ENCODE measurements at places on chromosomes 7 and 10.

DNA sequence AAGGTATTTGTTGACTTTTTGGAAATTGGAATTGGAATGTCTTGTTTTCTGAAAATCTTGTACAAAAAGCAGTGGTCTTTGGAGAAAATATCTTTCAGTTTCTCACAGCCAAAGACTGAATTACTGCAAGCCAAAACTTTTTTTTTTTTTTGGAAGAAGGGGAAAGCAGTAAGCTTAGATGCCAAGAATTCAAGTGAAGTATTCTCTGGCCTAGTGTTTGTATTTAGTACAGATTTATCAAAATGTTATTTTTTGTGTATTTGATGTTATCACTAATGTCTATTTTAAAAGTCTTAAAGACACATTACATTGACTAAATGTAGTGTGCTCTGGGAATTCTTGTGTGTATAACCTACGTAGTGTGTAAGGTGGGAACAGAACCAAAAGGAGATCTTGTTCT, 6.2 kb downstream of the TET1 start:
- DNase-seq = no peak

DNA sequence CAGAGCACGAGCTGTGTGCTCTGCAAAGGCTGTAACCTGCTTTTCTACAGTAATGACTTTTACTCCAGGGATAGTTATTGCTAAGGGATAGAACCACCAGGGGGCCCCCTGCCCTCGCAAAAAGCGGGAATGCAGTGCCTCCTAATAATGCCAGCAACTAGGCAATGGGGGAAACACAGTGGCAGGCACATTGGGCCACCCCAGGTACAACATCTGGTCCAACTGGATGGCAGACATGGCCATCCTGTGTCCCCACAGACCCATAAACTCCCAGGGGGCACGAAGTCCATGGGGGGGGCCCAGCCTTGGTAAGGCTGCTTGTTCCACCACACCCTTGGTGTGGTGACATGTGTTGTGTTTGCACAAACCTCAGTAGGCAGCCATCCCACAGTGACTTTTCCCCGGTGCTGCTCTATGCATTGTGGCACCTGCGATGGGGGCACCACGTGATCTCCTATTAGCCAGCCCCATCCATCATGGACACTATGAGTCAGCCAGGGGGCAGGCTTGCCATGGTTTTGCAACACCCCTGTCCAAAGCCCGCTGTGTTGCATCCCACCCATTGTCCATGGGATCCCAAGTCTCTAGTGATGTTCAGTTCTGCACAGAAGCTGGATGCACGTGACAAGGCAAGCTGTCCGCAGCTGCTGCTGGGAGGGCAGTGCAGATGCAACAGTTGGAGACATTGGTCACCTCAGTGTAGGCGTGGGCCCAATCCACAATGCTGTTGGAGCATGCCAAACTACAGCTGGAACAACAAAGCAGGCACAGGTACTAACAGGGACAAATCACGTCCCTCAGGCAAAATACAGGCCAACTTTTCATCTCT, 84.0 kb downstream of the ANLN start:
- no peak for DNase-seq

GRCh38 chr7:12729112-12729511, 41.7 kb downstream of the ARL4A start:
- no peak for DNase-seq

GRCh38 chr7:7323352-7323751, 141.0 kb downstream of the C1GALT1 start:
- no peak for DNase-seq

DNA sequence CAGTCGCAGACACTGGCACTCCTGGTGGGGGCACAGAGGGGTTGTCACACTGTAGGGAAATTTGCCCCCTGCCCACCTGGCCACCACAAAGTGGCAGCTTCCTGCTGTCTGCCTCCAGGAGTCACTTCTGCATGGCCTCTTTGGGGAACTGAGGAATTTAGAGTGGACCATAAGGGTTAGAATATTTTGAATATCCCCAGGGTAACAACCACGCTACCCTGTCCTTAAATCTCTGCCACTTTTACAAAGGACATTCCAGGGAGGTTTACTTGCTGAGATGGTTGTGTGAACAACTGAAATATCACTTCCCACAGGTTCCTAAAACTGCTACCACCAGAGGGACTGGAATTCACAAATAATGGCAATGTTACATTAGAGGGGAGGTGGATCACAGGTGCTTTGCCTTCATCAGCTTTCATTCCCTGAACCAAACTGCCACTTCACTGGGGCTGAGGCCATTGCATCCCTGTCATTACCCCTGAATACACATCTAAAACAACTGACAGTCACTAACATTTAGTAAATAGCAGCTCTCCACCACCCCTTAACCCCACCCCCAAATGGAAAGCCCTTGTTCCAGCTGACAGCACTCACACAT, 88.1 kb upstream of the IFRD1 start:
- no peak for DNase-seq

DNA sequence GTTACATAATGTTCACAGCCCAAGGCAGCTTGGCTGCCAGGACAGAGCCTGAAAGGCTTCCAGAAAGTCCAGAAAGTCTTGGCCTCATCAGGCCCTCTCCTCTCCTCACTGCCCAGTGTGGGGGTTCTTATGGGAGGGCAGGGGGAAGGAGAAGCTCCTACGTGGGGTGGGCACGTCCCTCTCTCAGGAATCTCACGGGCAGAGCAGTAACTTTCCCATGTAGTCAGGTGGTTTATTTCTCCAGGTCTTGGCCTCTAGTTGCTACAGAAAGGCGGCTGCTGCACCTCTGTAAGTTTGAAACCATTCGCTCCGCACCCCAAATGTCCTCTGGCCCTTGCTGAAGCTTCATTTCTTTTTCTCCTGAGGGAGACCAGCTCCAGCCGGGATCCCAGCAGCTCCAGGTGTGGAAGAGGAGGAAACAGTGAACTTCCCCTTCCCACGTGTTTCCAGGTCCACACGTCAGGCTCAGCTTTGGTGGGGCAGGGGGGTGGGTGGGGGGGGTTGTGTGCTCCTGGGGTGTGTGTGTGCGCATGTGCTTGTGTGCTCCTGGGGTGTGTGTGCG, 320.3 kb downstream of the WDR37 start:
- DNase-seq = no peak
